Esophagus squamous epithelium (tissue), 5 donors: ENCODE measurements at places on chromosomes 7 and 10. TPM values are rescaled to one million over a fixed set of nuclear protein-coding genes. Genes with fewer than 3 reads are reported as not detected.

GRCh38 chr10:66833861-66834260 lies 92.0 kb upstream of the LRRTM3 start:
- no peak overlapping the region for H3K4me3 ChIP-seq
- no peaks in the 10 kb centered on the region for H3K4me1 ChIP-seq
- H3K36me3 ChIP-seq, result no peaks in the 10 kb centered on the region
- H3K27me3 ChIP-seq, result no peaks in the 10 kb centered on the region
- no peak overlapping the region for H3K27ac ChIP-seq
- no peak for DNase-seq

- no peaks in the 10 kb centered on the region for H3K4me1 ChIP-seq
- no peak for DNase-seq
- H3K27ac ChIP-seq, result no peak overlapping the region
- H3K27me3 ChIP-seq, result no peaks in the 10 kb centered on the region
Observed at GRCh38 chr7:27714831-27715444, 25.0 kb upstream of the TAX1BP1 start.

DNA sequence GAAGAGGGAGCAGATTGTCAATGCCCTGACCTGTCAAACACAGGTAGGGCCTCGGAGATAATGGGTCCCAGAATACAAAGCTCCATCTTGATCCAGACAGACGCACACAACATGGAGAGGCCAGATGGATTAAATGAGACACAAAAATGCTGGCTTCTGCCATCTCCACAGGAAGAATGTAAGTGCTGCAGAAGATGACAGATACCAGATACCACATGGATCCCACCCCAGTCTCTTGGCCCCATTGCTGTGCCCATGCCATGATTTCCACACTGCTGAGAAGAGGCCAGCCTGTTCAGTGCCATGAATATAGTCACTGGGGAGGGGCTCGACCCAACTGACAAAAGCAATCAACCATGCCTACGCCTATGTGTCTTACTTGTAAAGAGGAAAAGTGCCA lies 487.9 kb downstream of the PARD3 start:
- no peaks in the 10 kb centered on the region for H3K27me3 ChIP-seq
- DNase-seq, result no peak
- no peaks in the 10 kb centered on the region for H3K36me3 ChIP-seq
- no peak overlapping the region for H3K4me3 ChIP-seq
- no peaks in the 10 kb centered on the region for H3K4me1 ChIP-seq
- no peak overlapping the region for H3K27ac ChIP-seq

GRCh38 chr7:130154501-130155317 lies 50.5 kb downstream of the TMEM209 start:
- H3K36me3 ChIP-seq, result no peaks in the 10 kb centered on the region
- H3K27me3 ChIP-seq, result no peaks in the 10 kb centered on the region
- H3K27ac ChIP-seq, result no peak overlapping the region
- no peaks in the 10 kb centered on the region for H3K4me1 ChIP-seq
- no peak overlapping the region for H3K4me3 ChIP-seq

SFRP4 gene
- total RNA-seq, result not detected

BAIAP2L1 gene
- total RNA-seq, result 22.5 TPM
